ENCODE measurements at places on chromosomes 2 and 18.

DNA sequence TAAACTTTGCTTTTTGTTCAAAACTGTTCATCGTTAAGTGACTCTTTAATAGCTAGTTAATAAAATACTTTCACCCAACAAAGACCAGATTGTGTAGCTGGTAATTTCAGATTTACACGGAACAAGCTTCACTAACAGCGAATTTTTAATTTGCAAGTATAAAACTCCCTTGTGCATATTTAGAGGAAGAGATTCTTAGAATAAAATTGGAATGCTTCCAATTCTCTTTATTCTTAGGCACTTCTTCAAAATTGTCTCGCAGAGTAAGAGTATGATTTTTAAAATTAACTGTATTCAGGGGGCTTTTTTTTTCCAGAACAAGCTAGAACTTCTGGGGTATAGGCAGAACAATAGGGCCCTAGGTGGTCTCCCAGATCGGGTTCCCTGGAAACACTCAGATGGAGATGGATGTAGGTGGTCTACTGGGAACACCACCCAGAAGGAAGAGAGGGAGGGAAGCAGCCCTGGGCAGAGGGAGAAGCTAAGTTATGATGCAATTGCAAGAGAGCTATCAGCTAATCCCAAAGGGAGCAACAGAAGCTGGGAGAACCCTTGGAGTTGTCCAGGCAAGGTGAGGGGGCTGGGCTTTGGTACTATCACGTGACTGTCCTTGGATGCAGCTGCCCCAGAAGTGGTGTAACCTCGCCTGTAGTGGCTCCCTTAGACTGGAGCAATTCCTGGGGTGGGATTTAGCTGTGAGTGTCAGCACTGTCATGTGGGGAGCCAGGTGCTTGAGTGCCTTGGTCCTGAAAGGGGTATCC is 151.7 kb upstream of the ASB18 start:
- no peak for DNase-seq

- DNase-seq: no peak
Measured at GRCh38 chr2:46323730-46324129, 26.5 kb downstream of the EPAS1 start.

DNA sequence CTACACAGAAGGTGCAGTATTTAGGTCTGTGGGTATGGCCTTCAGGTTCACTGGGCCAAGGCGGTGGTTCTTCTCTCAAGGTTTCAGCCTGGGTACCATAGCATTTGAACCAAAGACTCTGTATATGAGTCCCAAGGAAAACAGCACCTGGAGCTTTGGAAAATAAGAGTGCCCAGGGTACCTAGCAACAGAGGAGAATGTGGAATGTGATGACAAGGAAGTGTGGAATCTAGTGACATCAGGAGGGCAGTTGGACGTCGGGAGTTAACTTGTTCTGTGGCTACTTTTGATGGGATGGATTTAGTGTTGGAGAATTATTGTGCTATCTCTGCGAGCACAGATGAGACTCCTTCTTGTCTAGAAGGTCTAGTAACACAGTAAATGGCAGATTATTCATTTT is 201.2 kb downstream of the NOL4 start:
- DNase-seq: no peak

DNA sequence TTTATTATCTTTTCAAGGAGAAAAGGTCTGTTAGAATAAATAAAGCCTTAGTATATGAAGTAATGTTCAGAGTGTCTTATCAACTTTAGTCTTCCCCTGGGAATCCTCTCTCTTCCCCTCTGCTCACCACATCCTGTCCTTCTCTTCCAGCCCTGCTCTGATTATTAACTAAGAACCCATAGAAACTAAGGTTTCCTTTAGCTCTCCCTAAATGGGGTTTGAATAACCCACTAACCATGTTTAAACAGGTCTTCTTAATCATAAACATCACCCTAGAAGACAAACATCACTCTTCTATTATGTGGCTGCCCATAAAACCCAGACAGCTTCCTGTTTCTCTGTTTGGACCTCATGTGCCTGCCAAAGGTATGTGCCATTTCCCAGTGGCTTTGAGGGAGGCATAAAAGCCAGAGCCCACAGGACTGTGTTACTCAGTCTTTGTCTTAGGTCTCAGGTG is 50.1 kb downstream of the SLC14A1 start:
- no peak for DNase-seq

DNA sequence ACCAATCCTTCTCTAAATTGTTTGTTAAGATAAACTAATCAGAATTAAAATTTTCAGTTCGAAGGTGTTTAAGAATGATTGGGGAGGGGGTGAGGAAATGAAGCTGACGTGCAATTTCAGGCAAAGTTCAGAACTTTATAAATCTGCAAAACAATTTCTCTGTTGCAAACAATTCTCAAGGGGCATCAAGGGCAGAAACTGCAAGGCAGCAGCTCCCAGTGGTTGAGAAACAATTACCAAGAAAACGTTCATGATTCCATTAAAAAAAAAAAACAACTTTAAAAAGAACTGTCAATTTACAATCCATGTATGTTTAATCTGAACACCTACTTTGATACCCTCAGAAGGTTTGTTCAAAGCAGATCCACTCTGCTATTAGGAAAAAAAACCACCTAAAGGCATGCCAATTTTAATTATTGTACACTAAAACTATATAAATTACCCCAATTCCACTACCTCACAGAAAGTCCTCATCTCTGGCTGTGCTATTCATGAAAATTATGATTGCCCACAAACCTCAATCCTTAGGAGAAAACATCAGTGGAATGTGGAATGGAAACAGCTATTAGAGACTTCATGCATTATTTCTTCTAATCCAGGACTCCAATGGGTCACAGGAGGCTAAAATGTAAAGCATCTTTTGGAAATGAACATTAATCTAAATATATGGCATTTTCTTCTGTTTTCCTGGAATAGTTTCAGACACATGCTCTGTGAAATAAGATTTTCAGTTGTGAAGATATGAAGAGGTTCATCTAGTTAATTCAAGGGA is 119.9 kb upstream of the ACVR1C start:
- no peak for DNase-seq

All from head of caudate nucleus (tissue), 42 donors.